ENCODE measurements at places on chromosomes 7 and 10. TPM values are rescaled to one million over a fixed set of nuclear protein-coding genes. Genes with fewer than 3 reads are reported as not detected.

Gene FGFR2
- not detected for total RNA-seq

DNA sequence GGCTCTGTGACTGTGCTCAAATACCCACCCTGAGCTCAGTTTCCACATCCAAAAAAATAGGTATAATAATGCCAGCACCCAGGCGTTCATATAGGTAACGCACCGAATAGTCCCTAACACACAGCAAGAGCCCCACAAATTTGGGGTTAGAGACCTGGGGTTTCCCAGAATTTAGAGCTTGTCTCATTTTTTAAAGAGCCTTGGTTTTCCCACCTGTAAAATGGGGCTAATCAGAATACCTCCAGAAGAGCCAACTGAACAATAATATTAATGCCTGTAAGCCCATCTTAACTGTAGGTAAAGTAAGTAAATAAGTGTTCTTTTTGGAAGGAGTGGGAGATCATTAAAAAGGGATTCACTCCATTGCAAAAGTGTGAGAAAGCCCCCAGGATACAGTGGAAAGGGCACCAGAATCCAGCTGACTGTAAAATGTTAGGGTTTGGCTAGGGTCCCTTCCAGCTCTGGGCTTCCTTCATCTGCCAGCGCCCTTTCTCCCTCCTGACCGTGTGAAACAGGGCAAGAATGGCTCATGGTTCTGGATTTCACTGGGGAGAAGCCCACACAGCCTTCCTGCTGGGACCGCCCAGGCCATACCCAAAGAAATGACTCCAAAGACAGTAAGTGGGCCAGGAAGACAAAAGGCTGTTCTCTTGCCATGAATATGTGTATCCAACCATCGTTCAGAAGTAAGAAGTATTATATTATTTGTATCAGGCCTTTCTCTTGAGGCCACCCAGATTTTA is 2.1 kb downstream of the MTURN start:
- DNase-seq = no peak

DNA sequence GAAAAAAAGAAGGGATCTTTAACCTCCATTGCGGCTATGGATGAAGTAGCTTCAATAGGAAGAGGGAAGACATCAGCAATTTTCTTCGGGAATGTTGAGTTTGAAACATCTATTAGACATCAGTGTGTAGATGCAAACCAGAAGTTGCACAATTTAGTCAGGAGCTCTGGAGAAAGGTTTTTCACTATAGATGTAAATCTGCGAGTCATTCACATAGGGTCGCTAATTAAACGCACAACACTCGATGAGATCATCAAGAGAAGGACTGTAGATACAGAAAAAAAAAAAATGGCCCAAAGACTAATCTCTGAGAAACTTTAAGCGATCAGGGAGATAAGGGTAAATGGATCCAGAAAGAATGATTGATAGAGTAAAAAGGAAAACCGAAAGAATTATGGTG is 61.7 kb upstream of the TES start:
- DNase-seq = no peak

Gene SCRN1
- 0.82 TPM for total RNA-seq

GRCh38 chr7:31340051-31340450 is 475 bp downstream of the NEUROD6 start:
- DNase-seq = no peak

DNA sequence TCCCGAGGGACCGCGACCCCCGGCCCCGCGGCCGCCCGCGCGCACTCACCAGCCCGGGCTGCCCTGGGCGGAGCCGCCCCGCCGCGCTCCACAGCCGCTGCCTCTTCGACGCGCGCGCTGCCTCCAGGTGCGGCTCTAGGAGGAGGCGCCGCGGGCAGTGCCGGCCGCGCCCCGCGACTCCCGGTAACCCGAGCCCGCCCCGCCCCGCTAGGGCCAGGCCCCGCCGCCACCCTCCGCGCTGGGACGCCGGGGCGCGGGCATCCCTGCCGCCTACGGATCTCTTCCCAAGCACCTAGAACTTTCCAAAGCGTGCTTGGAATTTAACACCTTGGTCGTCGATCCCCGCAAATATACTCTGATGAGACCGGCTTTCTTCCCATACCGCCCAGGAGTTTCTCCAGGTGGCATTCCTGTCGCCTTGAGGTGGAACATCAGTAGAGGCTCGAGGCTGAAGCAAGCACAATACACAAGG is at the start of gene SLC26A5:
SLC26A5 (minus strand) TSS at position 159 of the 472 bp plus-strand sequence. CDS start 24,693 bp downstream, outside the sequence.
- no peak for DNase-seq

Gene FKBP6
- total RNA-seq = not detected

GRCh38 chr10:80686734-80687475 is 149.2 kb downstream of the SH2D4B start:
- DNase-seq = no peak

DNA sequence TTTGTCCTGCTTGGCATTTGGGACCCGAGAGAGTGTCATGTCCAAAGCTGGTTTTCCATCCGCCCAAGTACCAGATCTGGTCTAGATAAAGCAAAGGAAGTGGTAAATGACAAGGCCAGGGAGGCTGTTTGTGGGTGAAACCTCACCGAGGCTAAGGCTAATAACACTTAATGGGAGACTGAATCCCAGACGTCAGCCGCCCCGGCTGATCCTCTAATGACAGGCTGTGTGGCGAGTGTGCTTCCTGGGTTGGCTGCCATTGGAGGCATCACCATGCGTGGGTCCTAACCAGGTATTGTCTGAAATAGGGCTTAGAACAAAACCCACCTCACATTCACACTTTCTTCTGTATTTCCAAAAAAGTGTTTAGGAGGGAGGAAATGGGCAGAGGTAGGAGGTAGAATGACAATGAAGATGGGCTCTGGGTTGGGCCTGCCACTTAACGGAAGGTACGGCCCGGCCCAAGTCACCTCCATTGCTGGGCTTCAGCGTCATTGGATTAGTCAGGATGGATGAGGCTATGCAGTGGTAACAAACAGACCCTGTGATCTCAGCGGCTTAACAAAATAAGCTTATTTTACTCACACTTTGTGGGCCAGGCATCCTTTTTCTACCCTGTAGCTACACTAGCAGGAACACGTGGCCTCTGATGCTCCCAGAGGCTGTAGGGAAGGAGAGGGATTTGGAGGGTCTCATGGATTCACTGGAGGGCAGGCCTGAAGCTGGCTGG is 59.7 kb downstream of the PROSER2 start:
- DNase-seq = no peak

Gene SPDYE6
- total RNA-seq = not detected

DNA sequence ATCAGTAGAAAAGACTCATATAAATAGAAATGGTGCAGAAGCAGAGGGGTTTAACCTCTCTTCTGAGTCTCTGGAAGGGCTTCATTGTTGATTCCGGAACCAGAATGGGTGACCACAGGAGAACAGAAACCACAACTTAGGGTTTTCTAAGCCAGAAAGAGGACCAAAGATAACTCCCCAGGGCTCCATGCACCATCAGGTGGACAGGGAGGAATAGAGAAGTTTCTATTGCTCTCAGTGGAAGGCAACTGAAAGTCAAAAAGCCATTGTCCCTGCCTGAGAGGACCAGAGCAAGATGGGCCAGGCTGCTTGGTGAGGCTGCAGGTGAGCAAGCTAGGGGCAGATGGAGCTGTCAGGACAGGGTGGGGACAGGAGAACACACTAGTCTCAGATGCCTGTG is 14.6 kb upstream of the NPS start:
- no peak for DNase-seq

GRCh38 chr10:35316218-35316967 is 19.9 kb upstream of the CCNY start:
- no peak for DNase-seq

Gene EPHB6
- 3.0 TPM for total RNA-seq

Gene TRPV5
- not detected for total RNA-seq

GRCh38 chr10:113232928-113233511 is 283.0 kb downstream of the TCF7L2 start:
- no peak for DNase-seq

Gene CYP3A4
- not detected for total RNA-seq

GRCh38 chr7:132291481-132291880 is 284.8 kb downstream of the PLXNA4 start:
- no peak for DNase-seq

GRCh38 chr7:117750612-117751563 is 122.4 kb downstream of the CTTNBP2 start:
- no peak for DNase-seq

GRCh38 chr7:121608785-121609184 is 212.7 kb upstream of the FAM3C start:
- DNase-seq = no peak

DNA sequence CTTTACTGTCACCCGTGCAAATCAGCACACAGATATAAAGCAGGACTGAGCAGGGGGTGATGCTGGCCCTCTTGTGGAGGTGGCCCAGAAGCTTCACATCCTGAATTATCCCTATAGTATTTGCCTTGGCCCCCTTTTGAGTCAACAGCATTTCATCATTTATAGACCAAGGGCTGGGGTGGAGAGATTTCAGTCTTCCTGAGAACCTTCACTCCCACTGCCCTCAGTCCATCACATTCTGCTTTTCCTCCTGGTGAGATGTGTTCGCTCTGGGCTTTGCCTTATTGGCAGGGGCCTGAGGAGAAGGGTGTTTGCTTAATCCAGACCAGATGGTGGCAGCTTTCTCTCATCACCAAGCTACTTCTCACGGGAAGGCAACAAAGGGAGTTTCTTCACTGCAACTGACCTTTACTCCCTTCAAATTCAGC is 47.7 kb downstream of the NOC3L start:
- DNase-seq = no peak

GRCh38 chr7:148931470-148931869 is 47.4 kb upstream of the EZH2 start:
- DNase-seq = no peak

DNA sequence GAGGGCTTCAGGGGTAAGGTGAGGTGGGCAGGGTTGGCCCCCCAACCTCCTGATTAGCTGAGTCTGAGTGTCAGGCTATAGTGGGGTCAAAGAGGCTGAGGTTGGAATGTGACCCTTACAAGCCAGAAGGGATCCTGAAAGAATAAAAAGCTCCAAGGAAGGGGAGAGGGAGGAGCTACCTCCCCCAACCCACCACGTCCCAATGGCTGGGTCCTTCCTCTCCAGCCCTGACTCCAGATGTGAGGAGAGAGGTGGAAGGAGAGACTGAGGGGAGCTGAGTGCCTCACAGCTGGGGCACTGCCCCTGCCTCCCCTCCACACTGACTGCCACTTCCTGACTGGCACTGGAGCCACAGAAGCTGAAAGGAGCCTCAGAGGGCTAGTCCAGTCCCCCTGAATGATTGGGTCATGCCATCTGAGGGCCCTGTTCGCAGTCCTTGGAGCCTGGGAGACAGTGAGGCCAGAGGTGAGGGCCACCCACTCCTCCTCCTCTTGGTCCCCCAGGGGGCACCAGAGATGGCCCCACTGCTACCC is 20.6 kb downstream of the IMPDH1 start:
- DNase-seq = no peak

- no peak for DNase-seq
Measured at GRCh38 chr7:102322202-102322715, 34.0 kb downstream of the SPDYE6 start.

DNA sequence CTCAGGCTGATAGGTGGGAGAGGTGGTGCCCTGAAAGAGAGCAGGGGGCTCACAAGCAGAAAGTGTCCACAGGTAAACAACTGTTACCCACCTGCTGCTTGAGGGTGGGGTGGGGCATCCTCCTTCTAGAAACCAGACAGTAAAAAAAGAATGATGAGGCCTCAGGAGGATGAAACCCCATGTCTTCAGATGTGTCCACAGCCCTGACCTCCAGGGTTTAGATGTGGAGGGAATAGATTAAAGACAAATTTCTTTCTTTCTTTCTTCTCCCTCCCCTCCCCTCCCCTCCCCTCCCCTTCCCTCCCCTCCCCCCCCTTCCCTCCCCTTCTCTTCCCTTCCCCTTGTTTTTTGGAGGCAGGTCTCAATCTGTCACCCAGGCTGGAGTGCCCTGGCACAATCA is 333.5 kb upstream of the NUPR2 start:
- no peak for DNase-seq

Gene TDRD1
- 0.11 TPM for total RNA-seq

Gene NKX2-3
- not detected for total RNA-seq

DNA sequence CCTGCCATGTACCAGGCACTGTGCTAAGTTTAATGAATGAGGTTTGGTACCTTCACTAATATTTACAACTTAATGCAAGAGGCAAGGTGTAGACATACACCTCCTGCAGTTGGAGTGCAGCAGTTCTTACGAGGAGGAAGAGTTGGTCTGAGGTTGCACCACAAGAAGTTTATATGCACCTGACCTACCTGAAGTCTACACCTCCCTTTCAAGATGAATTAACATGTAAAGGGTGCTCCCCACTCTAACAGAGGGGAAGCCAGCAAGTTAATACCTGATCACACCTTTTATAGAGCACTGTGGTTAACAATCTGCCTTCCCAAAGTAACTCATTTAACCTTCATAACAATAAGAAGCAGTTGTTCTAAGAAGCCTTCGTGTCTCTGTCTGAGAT is 120.0 kb downstream of the LYZL1 start:
- DNase-seq = no peak

Data from activated T-helper 2 cell treated with anti-CD3 and anti-CD28 coated beads, Interferon-gamma antibody, Interleukin-2, Interleukin-4, amounts not matched to agents 10 μg/mL and 5 μg/mL and 100 μg/mL, durations not matched to agents 14 hours and 24 hours and 36 hours (primary cell).